ENCODE measurements at places on chromosomes 16 and 17.
A peak's percentile ranks its signal among the peaks of the same experiment; 100 is the strongest.

- no peak for DNase-seq
Measured at GRCh38 chr16:78953526-78953925, 647.0 kb downstream of the MAF start.

GRCh38 chr16:794853-795466, 5.6 kb downstream of the GNG13 start:
- no peak for DNase-seq

GRCh38 chr16:17367923-17368322, 102.8 kb downstream of the XYLT1 start:
- no peak for DNase-seq

- DNase-seq, result peak; percentile 49
Measured at GRCh38 chr17:2853283-2854142, 57.3 kb downstream of the RAP1GAP2 start.

DNA sequence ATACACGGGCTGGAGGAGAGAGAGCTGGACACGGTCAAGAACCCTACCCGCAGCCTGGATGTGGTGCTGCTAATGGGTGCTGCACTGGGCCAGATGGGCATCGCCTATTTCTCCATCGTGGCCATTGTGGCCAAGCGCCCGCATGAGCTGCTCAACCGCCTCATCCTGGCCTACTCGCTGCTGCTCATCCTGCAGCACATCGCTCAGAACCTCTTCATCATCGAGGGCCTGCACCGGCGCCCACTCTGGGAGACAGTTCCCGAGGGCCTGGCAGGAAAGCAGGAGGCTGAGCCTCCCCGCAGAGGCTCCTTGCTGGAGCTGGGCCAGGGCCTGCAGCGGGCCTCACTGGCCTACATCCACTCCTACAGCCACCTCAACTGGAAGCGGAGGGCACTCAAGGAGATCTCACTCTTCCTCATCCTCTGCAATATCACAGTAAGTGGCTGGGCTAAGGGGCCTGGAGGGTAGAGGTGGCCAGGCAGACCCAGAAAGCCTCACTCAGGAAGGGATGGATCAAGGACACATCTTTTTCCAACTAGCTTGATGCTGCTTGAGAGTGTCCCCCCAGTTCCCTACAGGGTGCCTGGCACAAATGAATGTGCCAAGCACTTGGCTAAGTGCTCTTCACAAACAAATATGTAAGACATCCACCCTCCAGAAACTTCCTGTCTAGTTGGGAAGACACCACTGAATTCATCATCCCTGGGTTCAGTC, 11.5 kb downstream of the OTOP3 start:
- no peak for DNase-seq

- no peak for DNase-seq
Measured at GRCh38 chr17:37740915-37741314, 3.9 kb downstream of the HNF1B start.

- no peak for DNase-seq
Measured at GRCh38 chr16:30490210-30490609, 17.7 kb downstream of the ITGAL start.

DNA sequence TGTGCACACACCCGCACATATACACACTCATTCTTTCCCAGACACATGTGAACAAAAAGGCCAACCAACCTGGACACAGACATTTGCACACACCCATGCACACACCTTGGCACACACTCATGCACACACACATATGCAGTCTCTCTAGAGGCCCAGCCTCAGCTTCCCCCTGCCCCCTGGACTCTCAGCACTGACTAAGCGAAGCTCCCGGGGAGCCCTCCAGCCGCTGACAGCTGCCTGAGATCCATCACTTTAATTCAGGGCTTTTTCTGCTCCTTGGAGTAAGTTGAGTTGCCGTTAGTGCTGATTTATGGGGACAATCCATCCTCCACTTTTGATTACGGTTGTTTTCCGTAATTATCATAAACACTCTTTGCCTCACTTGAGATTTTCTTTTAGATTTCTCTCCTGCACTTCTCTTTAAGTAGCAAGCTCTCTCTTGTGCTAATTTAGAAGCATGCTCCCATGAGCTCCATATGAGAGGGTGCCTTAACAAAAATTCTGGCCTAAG, 158.6 kb upstream of the CDC42EP4 start:
- no peak for DNase-seq

GRCh38 chr16:35298460-35299243, 1839.2 kb downstream of the TP53TG3F start:
- no peak for DNase-seq

DNA sequence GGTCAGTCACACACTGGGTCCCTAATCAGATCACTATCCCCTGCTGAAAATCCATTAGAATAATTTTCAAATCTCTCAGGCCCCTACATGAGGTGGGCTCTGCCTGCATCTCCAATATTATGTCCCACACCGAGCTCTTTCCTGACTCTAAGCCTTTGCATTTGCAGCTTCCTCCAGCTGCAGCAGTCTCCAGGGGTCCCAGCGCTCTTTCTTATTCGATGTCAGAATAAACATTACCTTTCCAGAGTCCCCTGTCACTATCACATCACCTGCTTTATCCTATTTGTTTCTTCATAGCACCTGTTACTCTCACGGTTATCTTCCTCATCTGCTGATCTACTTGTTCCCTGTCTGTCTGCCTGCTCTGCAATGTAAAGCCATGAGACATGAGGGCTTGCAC, 57.3 kb upstream of the MON1B start:
- DNase-seq, result no peak

- no peak for DNase-seq
Measured at GRCh38 chr17:50420419-50421112, 5.5 kb upstream of the ACSF2 start.

GRCh38 chr17:57562184-57562698, 182.9 kb downstream of the CCDC182 start:
- DNase-seq, result no peak

DNA sequence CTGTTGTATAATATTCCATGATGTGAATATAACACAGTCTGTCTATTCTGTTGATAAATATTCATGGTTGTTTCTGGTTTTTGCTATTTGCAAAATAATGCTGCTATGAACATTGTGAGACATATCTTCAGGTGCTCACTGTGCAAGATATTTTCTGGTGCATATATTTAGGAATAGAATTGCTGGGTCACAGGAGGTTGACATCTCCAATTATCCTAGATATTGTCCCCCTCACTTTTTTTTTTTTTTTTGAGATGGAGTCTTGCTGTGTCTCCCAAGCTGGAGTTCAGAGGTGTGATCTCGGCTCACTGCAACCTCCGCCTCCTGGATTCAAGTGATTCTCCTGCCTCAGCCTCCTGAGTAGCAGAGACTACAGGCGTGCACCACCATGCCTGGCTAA, 14.5 kb upstream of the MYO18A start:
- DNase-seq, result no peak

DNA sequence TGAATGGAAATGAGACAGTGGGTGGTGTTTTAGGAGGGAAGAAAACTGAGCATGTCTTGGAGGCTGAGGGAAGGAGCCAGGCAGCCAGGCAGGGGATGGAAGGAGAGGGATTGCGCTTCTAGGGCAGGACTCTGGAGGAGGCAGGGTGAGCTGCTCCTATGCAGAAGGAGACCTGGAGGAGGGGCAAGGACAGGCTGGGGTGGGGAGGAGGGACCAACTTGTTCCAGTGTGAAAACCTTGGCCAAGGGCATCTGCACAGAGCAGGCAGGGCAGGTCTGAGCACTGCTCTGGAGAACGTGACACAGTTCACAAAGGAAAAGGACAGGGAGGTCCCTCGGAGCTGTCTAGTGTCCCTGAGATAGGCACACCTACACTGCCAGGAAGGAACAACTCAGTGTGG, 5.5 kb downstream of the GALK1 start:
- DNase-seq, result no peak

DNA sequence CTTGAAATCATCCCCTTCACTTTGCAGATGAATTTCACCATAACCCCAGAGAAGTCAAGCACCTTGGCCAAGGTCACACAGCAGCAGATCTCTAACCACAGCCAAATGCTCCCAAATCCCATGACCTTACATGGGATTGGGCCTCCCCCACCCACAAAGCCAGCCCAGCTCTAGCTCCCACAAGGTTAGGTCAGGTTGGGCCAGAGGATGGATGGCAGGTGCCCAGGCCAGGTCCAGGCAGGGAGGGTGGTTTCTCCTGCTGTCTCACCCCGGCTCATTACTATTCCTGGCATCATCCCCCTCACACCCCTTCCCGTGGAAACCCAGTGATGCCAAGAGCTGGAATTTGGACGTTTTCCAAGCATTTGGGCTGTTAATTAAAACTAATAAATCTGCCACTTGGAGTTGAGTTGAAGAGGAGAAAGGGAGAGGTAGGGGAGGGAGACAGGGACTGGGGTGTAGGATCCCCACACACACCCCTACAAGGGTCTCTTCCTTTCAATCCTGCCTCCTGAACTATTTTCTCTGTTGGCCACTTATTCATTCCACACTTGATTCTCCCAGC, 181.6 kb downstream of the TMEM132E start:
- no peak for DNase-seq

Measured in activated CD4-positive, alpha-beta T cell treated with anti-CD3 and anti-CD28 coated beads, Interleukin-2, amount 50 U/mL, for 48 hours (primary cell).